ENCODE measurements at places on chromosomes 5 and 9.

DNA sequence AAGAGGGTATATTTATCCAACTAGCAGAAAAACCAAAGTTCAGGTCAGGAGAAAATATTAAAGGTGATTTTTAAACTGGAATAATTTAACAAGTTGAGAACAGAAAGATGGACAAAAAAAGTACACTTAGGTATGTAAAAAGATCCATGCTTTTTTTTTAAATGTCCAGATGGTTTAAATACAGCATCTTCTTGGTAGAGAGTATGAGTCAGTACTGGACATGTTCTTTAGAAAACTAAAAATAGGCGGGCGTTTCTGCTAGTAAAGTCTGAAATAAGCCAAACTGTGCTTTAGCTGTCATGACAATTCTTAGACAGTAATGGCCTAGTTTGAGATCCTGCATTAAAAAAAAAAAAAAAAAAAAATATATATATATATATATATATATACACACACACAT lies 255.9 kb upstream of the ST8SIA4 start:
- no peak for DNase-seq

- no peak for DNase-seq
Observed at GRCh38 chr9:87628346-87628745, 97.6 kb upstream of the CTSL start.

GRCh38 chr5:131776450-131776849 lies 20.4 kb downstream of the FNIP1 start:
- DNase-seq: no peak

DNA sequence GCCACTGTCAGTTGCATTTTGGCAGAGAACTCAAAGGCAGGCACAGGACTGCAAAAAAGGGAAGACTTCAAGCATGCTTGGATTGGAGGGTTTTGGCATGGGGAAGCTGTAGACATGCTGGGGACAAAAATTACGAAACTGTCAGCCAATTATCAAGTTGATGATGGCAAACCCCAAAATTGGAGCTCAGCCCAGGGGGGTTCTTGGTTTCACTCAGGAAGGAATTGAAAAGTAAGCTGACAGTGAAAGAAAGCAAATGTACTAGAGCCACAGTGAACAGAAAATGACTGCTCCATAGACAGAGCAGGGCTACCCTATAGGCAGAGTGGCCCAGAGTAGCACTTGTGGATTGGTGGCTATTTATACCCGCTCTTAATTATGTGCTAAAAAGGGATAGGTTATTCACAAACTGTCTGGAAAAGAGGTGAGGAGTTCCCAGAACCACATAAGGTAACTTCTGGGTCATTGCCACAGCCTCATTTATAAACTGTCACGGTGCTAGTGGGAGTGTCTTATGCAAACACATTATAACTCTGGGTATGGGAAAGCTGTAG lies 14.6 kb upstream of the CFAP95 start:
- DNase-seq: no peak

- DNase-seq: no peak
Observed at GRCh38 chr5:35442885-35443639, 174.6 kb upstream of the SPEF2 start.

DNA sequence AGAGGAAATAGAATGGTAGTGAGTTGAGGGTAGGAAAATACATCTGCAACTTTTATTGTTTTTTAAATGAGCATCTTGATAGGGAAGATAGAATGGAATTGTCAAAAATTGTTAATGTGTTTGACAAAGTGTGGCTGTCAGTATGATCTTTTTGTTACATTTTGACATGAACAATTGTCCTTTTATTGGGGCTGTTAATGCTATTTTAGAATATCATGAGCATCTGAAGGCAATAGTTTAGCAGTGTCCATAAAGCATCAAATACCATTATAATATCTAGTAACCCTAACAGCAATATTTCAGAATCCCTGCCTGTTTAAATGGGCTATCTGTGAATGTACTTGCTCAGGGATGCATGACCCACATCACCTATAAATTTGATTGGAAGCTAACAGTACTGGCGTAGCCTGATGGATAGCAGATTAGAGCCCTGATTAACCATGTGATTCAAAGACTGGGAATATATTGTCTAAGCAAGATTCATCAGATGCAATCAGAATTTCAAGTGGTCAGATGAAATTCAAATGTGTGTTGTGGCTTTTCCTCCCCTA lies 37.8 kb downstream of the TLE4 start:
- no peak for DNase-seq

- DNase-seq: no peak
Observed at GRCh38 chr9:2128141-2128540, 113.0 kb downstream of the SMARCA2 start.

DNA sequence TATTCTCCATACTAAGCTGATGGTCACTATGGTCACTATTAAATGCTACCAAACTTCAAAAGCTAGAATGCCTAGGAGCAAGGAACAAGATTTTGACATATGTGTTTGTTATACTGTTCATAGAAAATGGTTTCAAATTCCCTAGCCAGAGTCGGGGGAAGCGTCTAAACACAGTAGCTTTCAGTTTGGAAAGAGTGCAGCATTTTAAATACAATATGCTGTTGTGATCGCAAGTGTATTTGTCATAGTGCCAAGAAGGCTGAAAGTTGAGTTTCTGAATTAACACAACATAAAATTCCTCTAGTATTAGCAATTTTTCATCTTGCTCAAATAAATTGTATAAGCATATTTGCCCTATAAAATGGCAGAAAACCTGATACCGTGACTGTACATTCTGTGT lies 280.4 kb downstream of the ZNF608 start:
- no peak for DNase-seq

DNA sequence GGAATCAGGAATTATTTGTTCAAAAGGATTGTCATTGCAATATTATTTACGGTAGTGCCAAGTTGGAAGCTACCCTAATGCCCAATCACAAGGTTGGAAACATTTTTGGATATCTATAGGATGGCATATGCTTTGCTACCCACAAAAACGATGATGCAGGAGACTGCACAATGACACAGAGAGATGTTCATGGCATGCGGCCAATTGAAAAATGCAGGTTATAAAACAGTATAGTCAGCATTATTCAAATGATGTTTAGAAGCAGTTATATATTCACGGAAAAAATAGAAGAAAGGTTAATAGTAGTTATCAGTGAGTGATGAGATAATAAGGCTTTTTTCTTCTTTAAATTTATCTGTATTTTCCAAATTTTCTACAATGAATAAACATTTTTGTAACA lies 5.9 kb upstream of the ACSL6 start:
- DNase-seq: no peak

- DNase-seq: no peak
Observed at GRCh38 chr9:77498891-77499290, 149.2 kb downstream of the GNA14 start.

- DNase-seq: no peak
Observed at GRCh38 chr5:139443831-139444453, 4.6 kb upstream of the DNAJC18 start.

DNA sequence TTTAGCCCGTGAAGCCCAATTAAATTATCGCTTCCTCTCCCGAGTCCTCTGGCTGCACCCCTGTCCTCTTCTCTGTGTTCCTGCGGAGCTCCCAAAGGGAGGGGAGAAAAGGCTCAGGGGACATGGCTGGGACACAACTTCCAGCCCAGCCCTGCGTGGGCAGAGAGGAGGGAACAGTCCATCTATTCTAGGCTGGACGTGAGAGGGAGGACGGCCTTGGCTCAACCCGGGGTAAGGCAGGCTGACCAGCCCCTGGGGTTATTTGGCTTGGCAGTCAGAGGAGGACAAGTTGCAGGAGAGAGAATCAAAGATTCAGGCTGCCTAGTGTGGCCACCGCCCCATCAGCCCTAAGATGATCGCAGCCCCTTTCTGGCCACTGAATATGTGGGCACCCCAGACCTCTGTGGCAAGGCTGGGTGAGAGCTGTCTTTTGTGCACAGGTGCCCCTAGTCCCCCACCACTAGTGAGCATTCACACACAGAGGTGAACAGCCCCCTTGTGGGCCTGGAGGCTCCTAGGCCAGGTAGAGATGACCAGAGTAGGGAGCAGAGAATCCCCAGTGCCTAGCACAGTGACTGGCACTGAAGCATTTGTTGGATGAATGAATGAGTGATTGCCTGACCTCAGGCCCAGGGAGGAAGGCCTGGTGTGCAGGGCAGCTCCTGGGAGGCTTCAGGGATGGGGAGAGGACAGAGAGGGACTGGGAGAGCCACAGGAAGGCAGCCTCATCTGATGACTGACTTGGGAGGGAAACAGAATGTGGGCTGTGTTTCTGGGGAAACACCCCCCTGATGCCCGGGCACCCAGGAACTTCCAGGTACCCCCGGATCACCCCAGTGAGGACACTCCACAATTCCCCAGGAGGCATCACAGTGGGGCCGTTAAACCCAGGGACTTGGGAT lies 133.9 kb downstream of the C9orf50 start:
- DNase-seq: no peak

DNA sequence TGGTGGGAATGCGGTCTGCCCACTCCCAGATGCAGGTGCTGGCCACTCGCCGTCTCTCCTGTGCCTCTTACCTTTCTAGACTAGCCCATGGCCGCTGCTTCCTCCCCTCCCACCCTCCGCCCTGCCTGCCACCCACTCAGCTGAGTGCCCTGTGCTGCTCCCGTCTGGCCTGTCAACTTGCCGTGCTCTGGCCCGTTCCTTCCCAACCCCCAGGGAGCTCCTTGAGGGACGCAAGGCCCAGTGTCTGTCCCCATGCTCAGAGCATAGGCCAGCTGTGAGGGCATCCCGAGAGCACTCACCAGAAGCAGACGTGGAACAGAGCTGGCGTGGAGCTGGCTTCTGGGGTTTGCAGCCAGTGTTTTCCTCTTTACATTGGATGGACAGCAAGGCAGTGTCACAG lies 20.2 kb downstream of the HNRNPH1 start:
- no peak for DNase-seq

GRCh38 chr9:32782476-32783167 lies 718 bp upstream of the TMEM215 start:
- DNase-seq: no peak

DNA sequence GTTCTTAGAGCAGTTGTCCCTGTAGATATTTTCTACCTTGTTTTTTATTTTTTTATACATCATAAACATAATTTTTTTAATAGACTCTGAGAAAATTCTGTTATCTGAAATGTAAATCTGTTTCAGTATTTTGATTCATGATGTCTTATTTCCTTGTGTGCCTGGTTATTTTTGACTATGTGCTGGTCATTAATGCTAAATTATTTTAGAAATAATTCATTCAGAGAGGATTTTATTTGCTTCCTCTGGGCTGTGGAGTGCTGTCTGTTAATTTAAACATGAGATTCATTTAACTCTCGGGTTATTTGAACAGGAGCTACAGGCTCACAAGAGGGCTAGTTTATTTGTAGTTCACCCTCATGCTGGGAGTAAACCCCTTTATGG lies 124.3 kb upstream of the PITX1 start:
- DNase-seq: no peak

- no peak for DNase-seq
Observed at GRCh38 chr9:3825721-3826120, 299.9 kb upstream of the RFX3 start.

- no peak for DNase-seq
Observed at GRCh38 chr9:83920469-83920926, 734 bp downstream of the KIF27 start.

DNA sequence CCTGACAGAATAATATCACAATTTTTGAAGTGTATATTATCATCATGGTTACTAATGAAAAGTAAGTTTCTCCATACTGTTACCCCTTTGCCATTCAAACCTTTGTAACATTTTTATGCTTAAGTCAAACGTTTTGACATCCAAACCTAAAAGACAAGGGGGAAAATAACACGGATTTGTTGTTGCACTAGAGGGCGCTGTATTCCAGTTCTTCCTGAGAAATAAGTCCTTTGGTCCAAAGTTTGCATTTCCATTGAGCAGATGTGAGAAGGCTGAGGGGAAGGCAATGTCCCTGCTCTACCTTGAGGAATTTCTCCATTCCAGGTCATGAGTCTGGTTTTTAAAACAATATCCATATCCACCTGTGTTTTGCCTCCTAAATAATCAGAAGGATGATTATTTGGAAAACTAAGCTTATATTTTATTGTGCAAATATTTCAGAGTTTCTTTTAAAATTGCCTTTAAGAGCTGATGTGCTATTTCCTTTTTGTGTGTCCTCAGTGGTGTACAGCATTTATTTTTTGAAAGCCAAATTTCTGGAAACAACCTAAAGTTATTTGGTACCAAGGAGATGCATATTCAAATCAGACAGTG lies 9.7 kb downstream of the LECT2 start:
- DNase-seq: no peak

- DNase-seq: no peak
Observed at GRCh38 chr9:131627648-131628458, 82.5 kb downstream of the PRRT1B start.

DNA sequence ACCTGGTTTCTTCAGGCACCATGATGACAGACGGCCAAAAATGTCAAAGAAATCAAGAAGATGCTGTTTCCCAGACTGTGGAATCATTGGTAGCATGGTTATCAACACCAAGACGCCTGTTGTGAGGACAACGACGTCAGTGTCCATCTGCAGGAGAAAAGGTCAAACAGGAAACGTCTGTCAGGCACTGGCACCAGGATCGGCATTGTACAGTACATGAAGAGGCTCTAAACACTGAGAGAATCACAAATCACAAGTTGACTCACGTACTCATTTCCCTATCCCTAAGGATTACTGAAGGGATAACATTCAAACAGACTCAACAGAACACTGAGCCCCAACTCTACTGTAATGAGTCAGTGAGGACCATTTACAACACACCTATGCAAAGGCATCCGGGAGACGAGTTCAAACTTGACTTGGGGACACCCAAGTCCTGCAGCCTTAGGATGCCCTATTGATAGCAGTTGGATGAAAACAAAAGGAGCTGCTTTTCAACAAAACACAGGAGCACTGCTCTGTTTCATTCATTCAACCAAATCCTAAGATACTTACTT lies 21.0 kb downstream of the TSC1 start:
- no peak for DNase-seq

DNA sequence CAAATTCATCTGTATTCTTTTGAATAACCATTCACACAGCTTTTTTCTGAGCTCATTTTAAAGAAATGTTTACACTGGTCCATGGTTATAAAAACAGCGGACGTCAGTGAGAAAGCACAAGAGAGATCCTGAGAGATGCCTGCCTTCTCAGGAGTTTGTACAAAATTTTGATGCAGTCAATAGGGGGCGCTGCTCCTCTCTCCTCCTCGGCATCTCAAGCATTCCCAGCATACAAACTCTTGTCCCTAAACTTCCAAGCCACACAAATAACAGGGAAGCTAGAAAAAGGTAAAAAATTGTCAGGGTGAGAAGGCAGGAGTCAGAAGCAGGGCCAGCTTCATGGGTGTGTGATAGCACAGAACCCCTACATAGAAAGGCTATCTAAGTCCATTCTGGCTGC lies 11.2 kb upstream of the CCDC152 start:
- no peak for DNase-seq

- DNase-seq: no peak
Observed at GRCh38 chr9:107280543-107280942, 2.5 kb upstream of the RAD23B start.

DNA sequence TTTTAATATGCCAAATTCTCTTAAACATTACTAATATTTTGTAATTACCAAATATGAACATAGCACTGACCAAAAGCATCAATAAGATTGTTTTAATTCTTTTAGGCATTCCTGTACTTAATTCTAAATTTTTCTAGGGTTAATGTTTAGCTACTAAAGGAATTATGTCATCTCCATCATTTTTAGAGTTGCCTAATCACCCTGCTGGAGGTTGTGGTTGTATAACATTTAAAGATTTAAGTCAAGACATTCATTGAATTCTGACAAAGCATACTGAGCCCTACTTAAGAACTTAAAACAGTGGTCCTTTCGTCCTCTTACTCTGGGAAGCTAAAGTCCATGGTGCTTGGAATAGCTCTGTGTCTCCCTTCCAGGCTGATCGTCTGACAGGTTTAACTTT lies 28.1 kb upstream of the DAB2 start:
- DNase-seq: no peak

GRCh38 chr9:38416461-38416860 lies 7.8 kb downstream of the IGFBPL1 start:
- DNase-seq: no peak

Data from activated CD8-positive, alpha-beta memory T cell treated with anti-CD3 and anti-CD28 coated beads for 48 hours (primary cell).